ENCODE measurements at places on chromosomes 4 and X.

- no peak for DNase-seq
Observed at GRCh38 chrX:24487571-24487970, 22.5 kb downstream of the PDK3 start.

GRCh38 chr4:109578846-109579245 is 18.8 kb downstream of the MCUB start:
- no peak for DNase-seq

DNA sequence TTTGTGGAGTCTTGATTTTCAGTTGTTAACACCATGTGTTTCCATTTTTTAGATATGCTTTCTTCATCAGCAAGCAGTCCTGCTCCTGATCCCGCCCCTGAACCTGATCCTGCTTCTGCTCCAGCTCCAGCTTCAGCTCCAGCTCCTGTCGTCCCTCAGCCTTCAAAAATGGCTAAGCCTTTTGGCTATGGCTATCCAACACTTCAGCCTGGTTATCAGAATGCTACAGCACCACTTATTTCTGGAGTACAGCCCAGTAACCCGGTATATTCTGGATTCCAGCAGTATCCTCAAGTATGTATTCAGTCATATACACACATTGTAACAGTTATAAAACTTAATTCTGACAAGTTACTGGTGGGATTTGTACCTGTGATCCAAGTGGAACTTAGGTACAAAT is 60.9 kb downstream of the SEC24B start:
- DNase-seq: no peak

GRCh38 chr4:38131371-38132091 is 171.3 kb downstream of the PTTG2 start:
- no peak for DNase-seq

- DNase-seq: no peak
Observed at GRCh38 chrX:134541906-134542305, 81.9 kb downstream of the HPRT1 start.

GRCh38 chr4:89290727-89291516 is 16.7 kb downstream of the GPRIN3 start:
- no peak for DNase-seq

DNA sequence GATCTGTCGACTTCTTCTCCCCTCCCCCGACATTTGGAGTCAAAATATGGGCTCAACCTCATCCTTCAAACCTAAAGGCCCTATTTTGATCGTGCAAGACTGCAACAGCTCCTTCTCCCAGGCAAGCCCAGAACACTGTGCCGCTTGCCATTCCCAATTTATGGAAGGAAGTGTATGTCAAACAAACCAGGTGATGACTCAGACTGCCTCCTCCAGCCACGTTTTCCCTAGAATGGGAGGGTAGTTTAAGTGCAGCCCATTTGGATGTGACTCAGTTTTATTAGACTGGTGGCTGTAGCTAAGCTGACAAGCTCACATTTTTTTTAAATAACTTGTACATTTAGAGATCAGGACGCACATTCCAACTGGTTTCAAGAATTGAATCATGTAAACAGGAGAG is 570.4 kb upstream of the DIPK2B start:
- DNase-seq: peak; percentile 64

GRCh38 chr4:5900844-5901243 is 8.0 kb upstream of the CRMP1 start:
- DNase-seq: no peak

DNA sequence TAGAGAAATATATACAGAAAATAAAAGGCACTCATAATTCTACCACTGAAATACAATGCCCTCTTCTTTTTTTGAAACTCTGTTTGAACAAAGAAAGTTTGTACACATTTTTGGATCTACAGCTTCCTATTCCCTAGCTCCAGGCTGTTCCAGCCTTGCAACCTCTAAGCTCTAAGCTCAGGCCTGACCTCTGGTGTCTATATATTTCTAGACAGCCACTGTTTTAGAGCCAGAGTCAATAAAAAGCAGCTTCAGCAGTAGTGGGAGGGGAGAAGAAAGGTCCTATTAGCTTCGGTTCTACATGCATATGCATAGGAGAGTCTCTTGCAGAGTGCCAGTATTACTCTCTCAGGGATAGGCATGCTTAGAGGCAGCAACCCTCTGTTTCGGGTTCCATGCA is 39.7 kb downstream of the CLDN2 start:
- DNase-seq: peak; percentile 8

- DNase-seq: peak; percentile 24
Observed at GRCh38 chrX:43474321-43474720, 181.8 kb upstream of the MAOA start.

DNA sequence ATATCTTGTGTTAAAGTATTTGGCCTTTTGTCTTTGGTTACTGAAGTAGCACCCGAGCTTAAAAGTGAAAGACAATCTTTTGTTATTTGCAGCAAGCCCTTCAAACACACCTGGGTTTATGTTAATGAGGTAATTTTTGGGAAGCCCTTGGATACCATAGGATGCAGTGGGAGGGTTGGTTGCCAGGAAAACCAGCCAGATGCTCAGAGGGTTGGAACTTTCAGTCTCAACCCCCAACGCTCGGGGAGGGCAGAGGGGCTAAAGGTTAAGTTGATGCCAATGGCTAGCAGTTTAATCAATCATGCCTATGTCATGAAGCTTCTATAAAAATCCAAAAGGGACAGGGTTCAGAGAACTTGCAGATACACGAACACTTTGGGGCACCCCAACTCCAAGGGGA is 17.2 kb upstream of the GPR173 start:
- DNase-seq: no peak

DNA sequence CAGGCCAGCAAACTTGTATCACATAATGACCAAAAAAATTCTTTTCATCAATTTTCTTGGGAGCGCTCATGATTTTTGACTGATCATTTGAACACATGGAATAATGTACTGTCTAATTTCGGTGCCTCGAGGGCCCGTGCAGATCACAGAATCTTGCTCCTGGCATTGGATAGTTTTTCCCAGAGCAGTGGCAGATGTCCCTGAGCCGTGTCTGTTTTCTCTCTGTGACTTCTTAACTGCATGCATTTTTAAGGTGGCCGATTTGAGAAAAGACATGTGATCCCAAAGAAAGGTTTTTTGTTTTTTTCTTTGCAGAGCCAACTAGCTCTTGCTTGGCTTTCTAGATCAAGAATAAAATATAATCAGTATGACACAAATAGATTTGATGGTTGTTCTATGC is 19.7 kb downstream of the GPRIN3 start:
- DNase-seq: no peak

- no peak for DNase-seq
Observed at GRCh38 chrX:20265726-20266681, 705 bp downstream of the RPS6KA3 start.

DNA sequence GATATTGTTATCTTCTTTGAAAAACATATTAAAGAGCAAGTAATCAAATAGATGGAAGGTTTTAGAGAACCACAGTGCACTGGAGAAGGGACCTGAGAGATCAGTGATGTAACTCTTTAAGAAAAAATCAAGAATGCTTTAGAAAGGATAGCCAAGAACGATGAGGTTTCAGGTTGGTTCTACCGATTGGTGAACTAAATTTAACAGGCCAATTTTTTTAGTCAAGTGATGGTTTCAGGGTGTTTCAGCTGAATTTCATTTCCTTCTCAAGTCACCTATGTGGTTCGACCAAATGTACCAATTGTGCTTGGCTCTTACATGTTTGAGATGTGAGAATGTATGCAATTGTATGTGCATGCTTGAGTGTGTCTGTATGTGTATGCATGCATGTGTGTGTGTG is 26.5 kb downstream of the HS3ST1 start:
- no peak for DNase-seq

GRCh38 chr4:184748251-184748652 is 14.4 kb upstream of the CENPU start:
- DNase-seq: peak; percentile 38

GRCh38 chr4:138392751-138393308 is 150.7 kb upstream of the SLC7A11 start:
- DNase-seq: no peak

DNA sequence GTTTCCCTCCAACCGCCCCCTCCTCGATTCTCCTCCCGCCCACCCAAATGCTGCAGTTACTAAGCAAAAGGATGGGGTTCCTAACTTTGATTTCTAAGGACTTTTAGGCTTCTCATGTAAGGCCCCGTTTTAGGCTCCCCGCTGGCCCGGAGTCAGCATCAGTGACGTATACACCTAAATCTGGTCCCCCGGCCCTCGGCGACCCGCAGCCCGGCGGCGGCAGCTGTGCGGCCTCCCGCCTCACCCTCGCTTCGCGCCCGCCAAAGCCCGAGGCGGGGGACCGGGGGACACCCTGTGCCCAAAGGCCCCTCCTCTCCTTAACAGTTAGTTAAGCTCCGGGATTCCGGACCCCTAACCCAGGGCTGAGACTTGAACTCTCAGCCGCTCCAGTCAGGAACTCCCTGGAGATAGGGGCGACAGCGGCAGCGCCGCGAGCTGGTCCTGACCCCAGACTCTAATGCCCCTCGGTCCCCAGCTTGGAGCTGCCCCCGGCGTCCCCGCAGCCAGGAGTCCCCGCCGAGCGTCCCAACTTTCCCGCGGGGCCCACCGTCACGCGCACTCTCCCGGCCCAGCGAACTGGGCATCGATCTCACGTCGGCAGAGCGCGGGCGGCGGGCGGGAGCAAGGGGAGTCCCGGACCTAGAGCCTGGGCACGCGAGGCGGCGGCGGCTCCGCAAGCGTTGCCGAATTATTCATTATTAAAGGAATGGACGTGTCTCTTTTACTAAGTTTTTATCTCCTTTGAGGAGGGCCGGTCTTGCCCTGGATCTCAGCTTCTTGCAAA is 1.5 kb upstream of the NR3C2 start:
- no peak for DNase-seq

DNA sequence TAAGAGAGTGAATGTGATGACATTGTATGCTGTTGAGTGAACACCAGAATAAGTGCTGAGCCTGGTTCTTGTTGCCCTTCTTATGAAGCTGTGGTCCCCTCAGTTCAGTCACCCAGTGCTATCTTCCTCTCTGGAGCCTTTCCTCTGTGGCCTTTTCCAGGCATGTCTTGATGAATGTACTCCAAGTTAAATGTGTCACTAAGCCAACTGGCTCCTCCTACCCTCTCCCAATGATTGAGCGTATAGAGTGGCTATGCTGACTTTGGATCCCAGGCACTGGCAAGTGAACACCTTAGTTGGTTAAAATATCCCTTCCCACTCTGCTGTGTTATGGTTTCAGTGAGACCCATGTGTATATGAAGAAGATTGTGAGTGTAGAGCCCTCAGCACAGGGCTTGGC is 134.1 kb upstream of the MAMLD1 start:
- no peak for DNase-seq

GRCh38 chr4:40281099-40281498 is 54.0 kb upstream of the CHRNA9 start:
- no peak for DNase-seq

GRCh38 chr4:176149680-176150355 is 45.6 kb downstream of the SPATA4 start:
- no peak for DNase-seq

GRCh38 chrX:45849261-45849862 is 648.7 kb upstream of the DIPK2B start:
- peak; percentile 51 for DNase-seq

DNA sequence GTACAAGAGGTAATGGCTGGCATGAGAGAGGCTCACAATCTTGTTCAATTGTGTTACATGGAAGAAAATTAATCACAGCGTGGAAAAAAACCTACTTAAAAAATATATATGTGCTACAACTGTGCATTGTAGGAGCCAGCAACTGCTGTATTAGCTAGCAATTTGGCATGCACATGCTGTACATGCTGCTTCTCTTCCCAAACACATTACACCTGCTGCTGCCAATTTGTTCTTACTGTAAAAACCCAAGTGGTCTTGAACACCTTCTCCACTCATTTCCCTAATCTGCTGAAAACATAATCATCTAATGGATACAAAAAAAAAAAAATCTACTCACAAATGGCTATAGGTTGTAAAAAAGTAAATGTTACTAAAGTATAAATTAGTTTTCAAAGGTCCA is 264.2 kb downstream of the INPP4B start:
- no peak for DNase-seq

DNA sequence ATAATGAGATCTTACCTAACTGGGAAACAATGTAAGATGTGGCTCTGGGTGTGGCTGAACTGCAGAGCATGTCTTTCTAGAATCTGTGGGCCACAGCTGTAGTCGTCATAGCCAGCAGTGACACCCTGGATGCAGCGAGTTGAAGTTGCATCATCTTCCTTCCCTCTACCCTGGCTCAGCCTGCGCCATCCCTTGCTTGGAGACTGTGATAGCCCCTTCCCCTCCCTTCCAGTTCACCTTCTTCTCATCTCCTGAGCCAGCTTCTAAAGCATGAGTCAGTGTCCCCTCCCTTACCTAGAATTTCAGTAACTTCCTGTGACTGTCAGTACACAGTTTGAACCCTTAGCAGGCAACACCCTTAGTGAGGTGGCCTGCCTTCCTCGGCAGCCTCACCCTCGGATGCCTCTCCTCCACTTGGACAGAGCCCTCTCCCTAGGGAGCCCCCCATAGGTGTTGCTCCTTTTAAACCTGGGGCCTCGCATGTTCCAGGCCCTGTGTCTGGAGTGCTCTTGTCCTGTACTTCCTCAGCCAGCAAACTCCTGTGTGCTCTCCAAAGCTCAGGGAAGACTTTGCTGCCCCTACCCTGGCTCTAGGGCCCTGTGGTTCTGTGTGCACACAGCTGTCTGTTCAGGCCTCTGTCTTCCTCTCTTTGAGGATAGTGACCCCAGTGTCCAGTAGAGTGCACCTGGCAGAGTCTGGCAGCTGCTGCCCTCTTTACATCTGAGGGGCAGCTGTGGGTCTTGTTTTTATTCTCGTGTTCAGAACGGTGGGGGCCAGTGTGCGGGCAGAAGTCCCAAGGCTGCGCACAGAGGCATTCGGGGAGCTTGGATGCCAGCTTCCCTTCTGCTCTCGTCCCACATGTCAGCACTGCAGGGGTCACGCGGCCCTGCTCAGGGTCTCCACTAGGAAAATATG is 43.7 kb upstream of the TADA2B start:
- peak; percentile 72 for DNase-seq

DNA sequence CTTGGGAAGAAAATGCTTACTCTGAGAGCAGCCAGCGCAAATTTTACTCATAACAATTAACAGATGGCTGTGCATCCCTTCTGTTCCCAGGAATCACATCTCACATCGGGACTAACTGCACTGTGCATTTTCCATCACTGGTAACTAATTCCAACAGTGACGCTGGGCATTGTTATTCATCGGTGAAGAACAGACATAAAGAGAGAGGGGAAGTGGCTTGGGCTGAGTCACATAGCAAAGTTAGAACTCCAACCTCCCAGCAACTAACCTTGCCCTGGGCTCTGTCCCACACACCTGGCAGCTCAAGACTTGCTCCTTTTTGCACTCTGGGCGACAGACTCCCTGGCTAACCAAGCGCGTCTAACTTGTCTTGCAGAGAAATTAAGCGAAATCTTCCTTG is 6.4 kb upstream of the LONRF3 start:
- peak; percentile 26 for DNase-seq

DNA sequence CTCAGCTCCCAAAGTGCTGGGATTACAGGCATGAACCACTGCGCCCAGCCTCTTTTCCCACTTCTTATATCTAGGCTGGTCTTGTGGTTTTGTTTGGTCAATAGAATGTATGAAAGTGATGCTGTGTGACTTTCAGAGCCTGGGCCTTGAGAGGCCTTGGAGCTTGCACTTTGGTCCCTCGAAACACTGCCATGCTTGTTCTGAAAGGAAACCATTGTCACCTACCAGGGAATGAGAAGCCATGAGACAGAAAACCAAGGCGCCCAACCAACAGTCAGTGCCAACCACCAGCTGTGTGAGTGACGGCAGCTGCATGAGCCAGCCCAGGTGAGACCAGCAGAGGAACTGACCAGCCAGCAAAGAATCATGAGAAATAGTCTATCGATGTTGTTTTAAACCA is 57.4 kb downstream of the SCD5 start:
- no peak for DNase-seq
